ENCODE measurements at places on chromosomes 3 and 15.

DNA sequence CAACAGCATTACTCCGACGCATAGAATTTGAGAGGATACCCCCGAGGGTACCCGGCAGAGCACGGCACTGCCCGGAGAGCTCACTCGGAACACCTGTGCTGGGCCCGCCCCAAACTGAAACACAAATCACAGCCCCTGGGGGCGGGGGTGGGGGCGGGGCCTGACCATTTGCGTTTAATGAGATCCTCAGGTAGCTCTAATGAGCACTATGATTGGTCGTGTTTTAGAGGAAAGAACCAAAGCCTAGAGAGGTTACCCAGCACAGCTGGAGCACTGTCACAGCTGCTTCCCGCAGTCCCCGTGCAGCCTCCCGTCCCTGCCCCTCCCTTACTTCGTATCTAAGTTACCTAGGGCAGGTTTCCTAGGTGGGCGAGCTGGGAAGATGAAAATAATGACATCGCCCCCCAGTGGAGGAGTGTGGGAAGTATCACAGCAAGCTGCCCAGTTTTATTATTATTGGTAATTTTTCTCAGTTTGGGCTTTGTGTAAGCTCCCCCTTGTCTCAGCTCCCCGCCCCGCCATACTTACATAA is 187.1 kb downstream of the PDE8A start:
- DNase-seq, result peak; percentile 51

DNA sequence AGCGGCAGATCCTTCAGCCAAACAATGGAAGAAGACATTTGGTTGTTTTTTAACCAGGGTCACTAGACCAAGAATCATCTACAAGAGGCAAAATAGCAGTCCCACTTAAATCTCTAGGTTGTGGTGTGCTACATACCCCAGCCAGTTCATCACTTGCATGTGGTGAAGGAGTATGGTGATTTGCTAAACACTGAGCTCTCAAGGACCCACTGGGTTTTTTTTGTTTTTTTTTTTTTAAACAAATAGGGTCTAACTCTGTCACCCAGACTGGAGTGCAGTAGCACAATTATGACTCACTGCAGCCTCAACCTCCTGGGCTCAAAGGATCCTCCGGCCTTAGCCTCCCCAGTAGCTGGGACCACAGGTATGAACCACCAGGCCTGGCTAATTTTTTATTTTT is 508.0 kb downstream of the FOXP1 start:
- no peak for DNase-seq

DNA sequence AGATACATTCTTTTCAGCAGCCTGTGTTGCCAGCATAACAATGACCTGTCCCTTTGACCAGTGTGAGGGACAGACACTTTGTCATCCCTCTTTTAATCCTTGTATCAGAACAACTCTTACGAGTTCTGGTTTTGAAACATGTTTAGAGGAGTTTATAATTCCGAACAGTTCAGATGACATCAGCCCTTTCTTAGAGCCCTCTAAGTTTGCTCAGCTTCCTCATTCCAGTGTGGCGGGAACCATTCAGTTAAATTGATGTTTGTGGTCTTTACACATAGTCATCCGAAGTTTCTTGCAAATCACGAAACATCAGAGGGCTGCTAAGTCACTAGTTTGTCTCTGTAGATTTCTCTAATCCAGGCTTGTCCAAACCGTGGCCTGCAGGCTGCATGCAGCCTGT is 102.5 kb downstream of the AKAP13 start:
- no peak for DNase-seq

DNA sequence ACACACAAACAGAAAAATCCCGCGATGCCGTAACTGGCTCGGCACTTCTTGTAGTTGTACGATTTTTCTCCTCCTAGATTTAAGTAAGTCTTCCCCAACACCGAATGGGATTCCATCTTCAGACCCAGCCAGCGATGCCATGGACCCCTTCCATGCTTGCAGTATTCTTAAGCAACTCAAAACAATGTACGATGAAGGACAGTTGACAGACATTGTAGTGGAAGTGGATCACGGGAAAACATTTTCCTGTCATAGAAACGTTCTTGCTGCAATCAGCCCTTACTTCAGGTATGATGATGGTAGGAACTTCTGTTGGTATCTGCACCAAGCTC is 763 bp downstream of the KBTBD8 start:
- no peak for DNase-seq

GRCh38 chr15:101492766-101493692 is 3.5 kb upstream of the PCSK6 start:
- DNase-seq, result no peak

- no peak for DNase-seq
Observed at GRCh38 chr15:79025201-79025600, 65.4 kb downstream of the RASGRF1 start.

DNA sequence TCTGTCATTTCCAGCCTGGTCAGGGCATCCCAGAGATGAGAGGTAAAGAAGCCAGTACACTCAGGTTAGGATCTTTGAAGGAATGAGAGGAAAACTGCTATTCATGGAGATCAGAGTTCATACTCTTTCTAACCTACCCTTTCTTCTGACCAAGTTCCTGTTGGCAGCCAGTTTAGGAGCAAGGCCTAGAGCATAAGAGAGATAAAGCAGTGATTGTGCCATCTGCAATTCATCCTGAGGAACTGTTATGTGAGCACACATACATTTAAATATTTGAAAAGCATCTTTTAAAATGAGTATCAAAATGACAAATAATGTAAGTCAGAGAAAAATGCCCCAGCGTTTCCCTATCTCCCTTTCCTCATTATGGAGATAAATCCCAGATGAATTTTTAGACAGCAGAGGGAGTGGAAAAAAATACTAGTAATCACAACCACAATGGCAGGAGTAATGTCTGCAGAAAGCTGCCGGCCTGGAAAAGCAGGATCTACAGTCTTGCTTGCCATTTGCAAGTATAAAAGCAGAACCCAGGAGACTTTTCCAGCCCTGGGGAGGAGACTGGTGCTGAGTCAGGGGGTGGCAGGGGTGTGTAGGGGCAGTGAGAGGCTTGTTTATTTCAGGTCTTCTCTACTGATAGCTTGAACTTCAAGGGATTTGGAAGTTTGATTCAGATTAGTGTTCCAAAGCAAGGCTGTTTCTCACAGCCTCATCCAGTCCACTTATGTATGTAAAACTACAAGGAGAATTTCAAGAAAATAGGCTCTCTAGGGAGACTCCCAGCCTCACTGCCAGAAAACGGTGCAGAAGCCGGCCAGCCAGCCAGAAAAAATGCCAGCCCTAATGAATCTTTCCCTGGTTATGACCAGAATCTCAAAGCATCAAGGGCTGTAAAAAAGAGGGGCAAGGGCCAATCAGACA is 1052.4 kb downstream of the TUSC7 start:
- no peak for DNase-seq

GRCh38 chr3:137242836-137243400 is 285.1 kb downstream of the IL20RB start:
- no peak for DNase-seq

DNA sequence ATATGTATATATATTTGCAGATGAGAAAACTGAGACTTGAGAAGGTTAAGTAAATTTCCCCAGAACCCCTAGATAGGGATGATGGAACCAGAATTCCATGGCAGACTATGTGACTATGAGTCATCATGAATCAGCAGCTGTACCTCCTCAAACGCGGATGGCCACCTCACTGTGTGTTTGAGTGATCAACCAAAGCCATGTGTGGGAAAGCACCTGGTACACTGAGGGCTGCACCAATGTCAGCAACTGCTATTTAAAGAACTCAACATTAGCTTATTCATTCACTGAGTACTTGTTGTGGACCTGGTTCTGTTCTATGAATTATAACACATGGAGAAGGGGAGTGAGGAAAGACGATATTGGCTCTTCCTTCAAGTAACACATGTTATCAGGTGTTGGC is 377.0 kb downstream of the GAP43 start:
- no peak for DNase-seq

DNA sequence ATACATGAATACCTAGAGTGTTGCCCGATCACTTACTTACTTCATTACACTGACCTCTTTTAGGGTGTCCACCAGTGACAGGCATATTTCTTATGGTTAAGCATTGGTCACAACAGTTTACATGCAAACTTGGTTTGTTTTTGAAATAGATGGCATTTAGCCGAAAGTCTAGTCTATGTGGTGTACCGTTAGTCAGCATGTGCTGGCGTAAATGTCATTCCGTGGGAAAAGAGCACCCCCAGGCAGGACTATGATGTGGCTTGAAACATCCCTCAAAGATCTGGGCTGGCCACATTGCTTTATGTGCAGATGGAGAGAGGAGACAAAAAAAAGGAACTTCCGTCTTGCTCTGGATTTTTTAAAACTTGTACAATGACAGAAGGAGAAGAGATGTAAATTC is 357.0 kb upstream of the ICE2 start:
- DNase-seq, result no peak

DNA sequence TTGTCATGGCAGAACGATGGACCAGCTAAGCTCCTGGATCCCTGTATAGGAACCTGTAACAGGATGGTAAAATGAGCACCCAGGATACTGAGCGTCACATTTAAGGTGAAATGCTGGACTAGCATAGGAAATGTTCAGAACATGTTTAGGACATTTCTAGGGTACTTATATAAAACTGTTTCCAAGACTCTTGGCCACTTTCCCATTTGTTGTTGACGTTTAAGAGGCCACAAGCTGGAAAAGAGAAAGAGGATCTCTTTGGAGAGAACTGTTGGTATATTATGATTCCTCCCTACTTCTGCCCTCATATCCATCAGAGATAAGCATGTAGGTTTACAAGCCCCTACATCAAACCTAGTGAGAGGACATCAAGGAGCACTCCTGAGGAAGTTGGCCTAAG is 57.5 kb downstream of the SCN11A start:
- no peak for DNase-seq
